ENCODE measurements at places on chromosomes 5 and 9.
A peak's percentile ranks its signal among the peaks of the same experiment; 100 is the strongest.

- DNase-seq: no peak
Observed at GRCh38 chr5:177546258-177546741, 8.1 kb downstream of the FAM193B start.

- no peak for DNase-seq
Observed at GRCh38 chr9:133368249-133368881, 7.5 kb downstream of the SURF4 start.

DNA sequence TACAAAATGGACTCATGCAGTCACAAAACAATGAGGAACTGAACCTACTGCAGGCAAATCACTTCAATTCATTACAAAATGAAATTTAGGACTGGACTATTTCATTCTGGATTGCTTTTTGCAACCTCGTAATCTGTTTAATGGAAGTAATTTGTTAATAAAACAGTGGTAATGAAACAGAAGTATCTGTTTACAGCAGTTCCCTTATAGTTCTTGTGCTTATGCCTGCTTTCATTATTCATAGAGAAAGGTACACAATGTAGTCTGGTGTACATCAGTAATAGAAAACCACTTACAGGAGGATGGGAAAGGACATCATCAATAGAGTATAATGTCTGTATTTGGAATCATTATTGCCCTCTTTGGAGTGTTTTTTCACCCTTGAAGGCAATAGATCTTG is 389.2 kb upstream of the NUDT12 start:
- DNase-seq: no peak

DNA sequence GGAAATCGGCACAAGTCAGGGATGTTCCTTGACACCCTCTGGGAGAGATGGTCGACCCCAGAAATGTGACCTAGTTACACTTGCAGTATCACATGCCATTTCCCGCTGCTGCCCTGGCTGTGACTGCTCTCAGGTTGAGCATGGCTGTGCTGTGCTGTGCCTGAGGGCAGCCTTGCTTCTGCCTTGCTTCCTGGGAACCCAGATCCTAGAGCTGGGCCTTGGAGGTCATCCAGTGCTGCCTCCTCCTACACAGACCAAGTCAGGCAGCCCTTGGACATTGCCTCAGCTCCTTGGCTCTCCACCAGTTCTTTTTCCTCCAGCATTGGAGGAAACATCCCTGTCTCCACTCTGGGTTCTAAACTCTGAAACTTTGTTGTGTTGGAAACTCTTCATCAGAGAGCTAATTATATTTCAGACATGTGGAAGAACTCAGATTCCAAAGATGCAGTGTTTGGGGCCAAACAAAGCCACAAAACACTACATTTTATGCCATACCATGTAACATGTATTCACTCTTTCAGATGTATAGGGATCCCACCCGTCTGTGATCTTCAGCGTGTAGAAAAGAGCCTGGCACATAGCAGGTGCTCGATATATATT is 6.1 kb downstream of the MAMDC2 start:
- no peak for DNase-seq

GRCh38 chr5:40141896-40142295 is 537.8 kb upstream of the PTGER4 start:
- DNase-seq: no peak

DNA sequence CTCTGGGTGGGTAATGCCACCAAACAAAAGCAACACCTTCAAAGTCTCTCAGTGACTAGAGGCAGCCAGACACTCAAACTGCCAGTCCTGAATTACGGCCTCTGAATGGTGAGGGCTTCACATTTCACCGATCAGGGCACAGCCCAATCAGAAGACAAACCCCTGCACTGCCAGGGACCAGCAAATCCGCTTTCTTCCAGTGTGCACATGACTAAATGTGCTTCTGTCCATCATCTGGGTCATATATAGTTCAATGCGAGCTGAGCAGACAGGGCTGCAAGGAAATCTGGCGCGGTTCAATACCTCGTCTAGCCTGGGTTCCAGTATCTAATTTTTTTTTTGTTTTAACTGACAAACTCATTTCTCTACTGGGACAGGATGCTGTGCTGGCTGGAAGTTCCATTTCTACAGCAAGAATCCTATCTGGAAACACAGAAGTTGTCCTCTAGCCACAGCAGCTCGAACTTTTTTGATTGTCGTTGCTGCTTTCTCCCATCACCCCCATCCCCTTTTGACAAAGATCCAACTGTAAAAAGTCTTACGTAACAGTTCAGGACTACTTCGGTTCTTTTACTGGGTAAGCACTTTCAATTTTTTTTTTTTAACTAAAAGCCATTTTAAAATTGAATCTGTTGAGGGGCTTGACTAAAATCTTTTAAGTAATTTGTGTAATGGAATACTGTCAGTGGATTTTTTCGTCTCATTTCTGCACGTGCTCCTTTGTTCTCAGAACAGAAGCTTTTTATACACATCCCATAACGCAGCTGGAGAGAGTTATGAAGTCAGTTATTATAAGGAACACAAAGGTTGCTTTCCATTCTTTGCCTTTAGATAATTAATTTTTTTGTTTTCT is 112.7 kb downstream of the NR6A1 start:
- DNase-seq: peak; percentile 60

- no peak for DNase-seq
Observed at GRCh38 chr9:135278586-135278985, 191.1 kb downstream of the OLFM1 start.

DNA sequence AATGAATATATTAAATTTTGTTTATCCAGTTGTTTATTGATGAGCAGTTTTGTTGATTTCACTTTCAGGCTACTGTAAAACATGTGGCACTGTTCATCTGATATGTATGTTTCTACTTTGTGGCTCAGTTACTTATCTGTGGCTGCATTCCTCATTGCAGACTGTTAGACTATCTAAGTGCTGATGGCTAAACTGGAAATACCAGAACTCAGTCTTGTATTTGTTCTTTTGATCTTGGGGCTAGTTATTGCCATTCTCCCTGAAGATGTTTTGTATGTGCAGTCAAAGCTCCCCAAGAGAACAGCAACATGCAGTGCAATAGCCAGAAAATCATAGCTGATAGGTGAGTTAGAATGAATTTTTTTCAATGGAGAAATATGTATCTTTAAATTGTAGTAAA is 162.2 kb downstream of the GADD45G start:
- no peak for DNase-seq

- no peak for DNase-seq
Observed at GRCh38 chr5:162209005-162209605, 141.5 kb downstream of the GABRG2 start.

- DNase-seq: no peak
Observed at GRCh38 chr5:170216257-170216864, 16.4 kb upstream of the C5orf58 start.

GRCh38 chr5:16489322-16489791 is 23.8 kb upstream of the ZNF622 start:
- no peak for DNase-seq

GRCh38 chr5:154198611-154199230 is 8.2 kb downstream of the GALNT10 start:
- no peak for DNase-seq

- DNase-seq: no peak
Observed at GRCh38 chr9:100099722-100100042, 639 bp downstream of the INVS start.

GRCh38 chr5:13985731-13986418 is 41.4 kb upstream of the DNAH5 start:
- DNase-seq: no peak

DNA sequence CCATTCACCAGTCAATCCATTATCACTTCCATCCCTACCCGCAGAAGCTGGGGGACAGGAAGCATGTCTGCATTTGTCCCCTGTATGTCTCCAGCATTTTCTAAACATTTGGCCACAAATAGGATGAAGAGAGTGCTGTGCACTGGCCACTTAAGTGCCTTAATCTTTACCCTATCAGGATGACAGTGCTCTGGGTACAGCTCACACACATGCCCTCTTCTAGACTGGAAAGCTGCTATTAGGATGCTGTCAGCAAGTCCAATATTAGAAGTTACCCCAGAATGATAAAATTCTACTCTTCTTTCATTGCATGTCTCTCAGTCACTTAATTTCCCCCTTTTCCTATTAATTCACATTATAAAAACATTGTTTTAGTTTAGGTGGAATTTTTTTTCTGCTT is 168.4 kb downstream of the RASEF start:
- no peak for DNase-seq

DNA sequence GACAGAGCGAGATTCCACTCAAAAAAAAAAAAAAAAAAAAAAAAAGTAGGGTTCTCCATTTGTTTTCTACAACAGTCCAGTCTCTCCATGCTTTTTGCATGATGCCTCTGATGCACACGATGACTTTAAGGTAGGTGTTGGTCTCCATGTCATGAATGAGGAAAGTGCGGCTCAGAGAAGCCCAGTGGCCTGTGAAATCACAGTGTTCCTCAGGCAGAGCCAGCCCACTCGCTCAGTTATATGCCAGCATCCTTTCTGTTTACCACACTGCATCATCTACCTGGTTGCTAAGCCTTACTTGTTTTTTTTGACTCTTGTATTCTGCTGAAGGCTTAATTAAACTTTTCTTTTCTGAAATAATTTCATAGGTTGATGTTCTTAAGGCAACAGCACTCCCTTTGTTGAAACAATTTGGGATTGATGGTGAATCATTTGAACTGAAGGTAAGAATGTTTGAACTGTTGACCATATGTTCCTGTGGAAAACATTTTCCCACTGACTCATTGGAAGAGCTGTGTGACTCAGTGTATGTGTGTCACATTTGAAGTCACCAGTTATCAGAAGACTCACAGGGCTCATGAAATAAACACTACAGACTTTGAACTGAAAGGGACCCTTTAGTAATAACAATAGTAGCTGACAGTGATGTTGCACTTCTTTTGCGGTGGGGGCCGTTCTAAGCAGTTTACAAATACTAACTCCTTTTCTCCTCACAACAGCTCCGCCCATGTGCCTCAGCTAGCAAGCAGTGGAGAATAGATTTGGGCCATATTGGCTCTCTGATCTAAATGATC is 40.2 kb downstream of the RCL1 start:
- DNase-seq: no peak

DNA sequence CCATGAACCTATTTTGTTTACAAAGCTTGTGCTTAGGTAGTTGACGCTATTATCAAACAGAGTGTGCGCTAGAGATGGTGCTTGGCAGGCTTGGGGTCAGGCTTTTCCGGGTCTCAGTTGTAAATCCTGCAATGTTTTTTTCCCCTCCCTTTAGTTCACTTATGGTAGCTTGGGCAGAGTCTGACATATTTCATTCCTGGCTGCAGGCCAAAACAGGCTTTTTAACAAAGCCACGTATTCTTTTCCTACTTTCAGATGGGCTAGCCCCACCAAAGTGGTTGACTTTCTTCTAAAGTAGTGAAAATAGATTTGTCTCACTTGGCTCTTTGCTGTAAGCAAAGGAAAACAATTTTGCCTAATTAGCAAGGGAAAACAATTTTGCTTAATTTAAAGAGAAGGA is 58.0 kb upstream of the FBN2 start:
- no peak for DNase-seq

DNA sequence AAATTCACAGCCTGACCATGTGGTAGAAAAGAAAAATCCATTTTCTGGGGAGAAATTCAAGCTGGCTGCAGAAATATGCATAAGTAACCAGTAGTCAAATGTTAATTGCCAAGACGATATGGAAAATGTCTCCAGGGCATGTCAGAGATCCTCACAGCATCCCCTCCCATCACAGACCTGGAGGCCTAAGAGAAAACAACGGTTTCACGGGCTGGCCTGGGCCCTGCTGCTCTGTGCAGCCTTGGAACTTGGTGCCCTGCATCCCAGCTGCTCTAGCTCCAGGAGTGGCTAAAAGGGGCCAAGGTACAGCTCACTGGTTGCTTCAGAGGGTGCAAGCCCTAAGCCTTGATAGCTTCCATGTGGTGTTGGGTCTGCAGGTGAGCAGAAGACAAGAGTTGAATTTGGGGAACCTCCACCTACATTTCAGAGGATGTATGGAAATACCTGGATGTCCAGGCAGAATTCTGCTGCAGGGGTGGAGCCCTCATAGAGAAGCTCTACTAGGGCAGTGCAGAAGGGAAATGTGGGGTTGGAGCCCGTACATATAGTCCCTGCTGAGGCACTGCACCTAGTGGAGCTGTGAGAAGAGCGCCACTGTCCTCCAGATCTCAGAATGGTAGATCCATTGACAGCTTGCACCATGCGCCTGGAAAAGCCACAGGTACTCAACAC is 49.7 kb downstream of the PTBP3 start:
- DNase-seq: no peak

DNA sequence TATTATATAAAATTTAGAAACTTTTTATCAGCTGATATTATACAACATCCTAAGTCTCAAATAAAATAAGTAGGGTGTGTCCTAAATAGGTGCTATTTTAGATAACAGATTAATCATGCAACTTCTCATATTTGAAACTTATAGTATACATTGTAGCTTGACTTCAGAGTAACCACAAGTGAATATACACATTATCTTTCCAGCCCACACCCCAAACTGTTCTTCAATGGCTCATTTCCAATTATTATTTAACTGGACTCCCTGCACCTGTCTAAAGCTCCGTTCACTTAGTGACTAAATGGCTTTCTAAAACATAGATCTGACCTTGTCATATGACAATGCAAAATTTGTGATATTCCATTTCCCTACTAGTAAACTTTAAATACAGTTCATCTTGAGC is 490.9 kb upstream of the RGMB start:
- DNase-seq: no peak

- DNase-seq: no peak
Observed at GRCh38 chr9:134237630-134238265, 73.4 kb upstream of the RNU6ATAC start.

DNA sequence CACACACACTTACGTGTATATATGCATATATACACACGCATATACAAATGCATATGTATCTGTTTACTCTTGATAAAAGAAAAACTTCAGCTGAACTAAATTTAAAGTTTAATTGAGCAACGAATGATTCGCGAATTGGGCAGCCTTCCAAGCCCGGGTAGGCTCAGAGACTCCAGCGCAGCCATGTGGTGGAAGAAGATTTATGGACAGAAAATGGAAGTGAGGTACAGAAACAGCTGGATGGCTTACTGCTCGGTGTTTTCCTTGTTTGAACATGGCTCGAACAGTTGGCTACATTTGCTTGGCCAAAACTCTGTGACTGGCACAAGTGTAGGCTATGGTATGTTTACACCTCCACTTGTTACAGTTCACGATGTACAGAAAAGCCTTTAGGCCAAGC is 239.3 kb upstream of the PRDM9 start:
- no peak for DNase-seq
